ENCODE measurements at places on chromosomes 3 and 15. TPM values are rescaled to one million over a fixed set of nuclear protein-coding genes. Genes with fewer than 3 reads are reported as not detected.

The THRB gene
- 14.6 TPM for total RNA-seq

The CHRNB4 gene
- total RNA-seq, result not detected

The GOLGA6A gene
- not detected for total RNA-seq

The GOLGA6L9 gene
- total RNA-seq, result 6.0 TPM

The NR2E3 gene
- not detected for total RNA-seq

The EPHA3 gene
- total RNA-seq, result 1.4 TPM

All from lower lobe of right lung (tissue), 2 donors.